Fibroblast of lung (primary cell): ENCODE measurements at places on chromosomes 2 and 18. TPM values are rescaled to one million over a fixed set of nuclear protein-coding genes. Genes with fewer than 3 reads are reported as not detected.

- H3K27ac ChIP-seq = peak overlapping the region; percentile 54
- peak overlapping the region; percentile 31 for H3K4me3 ChIP-seq
- no peaks in the 10 kb centered on the region for H3K4me1 ChIP-seq
- H3K36me3 ChIP-seq = no peaks in the 10 kb centered on the region
These were observed 100.0 kb downstream of the BAZ2B start for GRCh38 chr2:159516241-159516758.

The CPLX4 gene
- total RNA-seq = not detected in 2 replicates

GRCh38 chr2:126849991-126850535 is 48.6 kb upstream of the TEX51 start:
- H3K27ac ChIP-seq = no peak overlapping the region
- no peak overlapping the region for H3K4me3 ChIP-seq
- H3K36me3 ChIP-seq = no peaks in the 10 kb centered on the region
- H3K27me3 ChIP-seq = no peaks in the 10 kb centered on the region
- H3K4me1 ChIP-seq = no peaks in the 10 kb centered on the region

DNA sequence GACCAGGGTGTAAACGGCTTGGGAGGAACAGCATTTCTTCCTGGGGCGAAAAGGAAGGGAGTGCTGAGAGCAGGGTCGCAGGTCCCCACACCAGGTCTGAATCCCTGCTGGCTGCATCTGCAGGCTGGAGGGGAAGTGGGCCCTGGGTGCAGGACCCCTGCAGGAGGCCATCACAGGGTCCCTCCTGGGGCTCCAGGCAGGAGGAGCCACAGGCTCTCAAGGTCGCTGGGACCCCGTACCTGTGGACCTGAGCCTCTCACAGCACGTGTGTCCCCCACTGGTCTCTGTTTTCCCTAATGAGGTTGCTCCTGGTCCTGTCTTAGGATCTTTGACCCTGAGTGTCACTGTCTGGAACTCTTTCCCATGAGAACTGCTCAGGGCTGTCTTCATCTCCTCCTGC is 147.8 kb upstream of the ZNF236 start:
- H3K27ac ChIP-seq = no peak overlapping the region
- no peak overlapping the region for H3K4me3 ChIP-seq
- no peaks in the 10 kb centered on the region for H3K36me3 ChIP-seq
- H3K27me3 ChIP-seq = no peaks in the 10 kb centered on the region
- DNase-seq = no peak

- H3K36me3 ChIP-seq = no peaks in the 10 kb centered on the region
- no peaks in the 10 kb centered on the region for H3K27me3 ChIP-seq
- no peaks in the 10 kb centered on the region for H3K4me1 ChIP-seq
- no peak overlapping the region for H3K27ac ChIP-seq
- no peak overlapping the region for H3K4me3 ChIP-seq
These were observed 93.6 kb downstream of the GYPC start for GRCh38 chr2:126749537-126749936.

DNA sequence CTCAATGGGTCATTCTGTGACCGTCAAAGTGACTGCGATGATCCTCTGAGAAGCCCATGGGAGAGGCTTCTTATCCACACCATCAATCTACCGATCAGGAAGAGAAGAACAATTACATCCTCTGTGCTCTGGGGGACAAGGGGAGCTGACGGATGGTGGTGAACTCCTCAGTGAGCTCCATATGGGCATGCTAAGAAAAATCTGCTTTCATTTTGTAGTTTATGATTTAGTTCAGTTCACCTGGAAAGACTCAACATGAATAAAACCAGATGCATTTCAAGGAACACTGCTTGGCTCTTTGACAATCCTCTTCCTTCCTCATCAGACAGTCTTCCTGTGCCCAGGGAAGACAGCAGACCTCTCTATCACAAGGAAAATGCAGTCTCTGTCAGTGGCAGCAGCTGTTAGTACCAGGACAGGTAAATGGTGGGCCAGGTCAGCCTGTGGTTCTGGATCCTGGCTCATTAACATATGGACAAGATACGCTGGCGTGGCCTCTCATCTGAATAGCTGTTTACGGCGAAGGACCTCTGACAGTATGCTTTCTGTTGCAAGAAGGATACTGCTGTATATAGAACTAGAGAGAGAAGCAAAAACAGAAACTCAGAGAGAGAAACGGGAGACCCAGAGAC is 176.9 kb downstream of the BCL2 start:
- H3K27ac ChIP-seq = no peak overlapping the region
- H3K4me1 ChIP-seq = no peaks in the 10 kb centered on the region
- H3K4me3 ChIP-seq = no peak overlapping the region
- no peaks in the 10 kb centered on the region for H3K27me3 ChIP-seq

- H3K36me3 ChIP-seq = no peaks in the 10 kb centered on the region
- no peak for DNase-seq
- H3K4me3 ChIP-seq = no peak overlapping the region
- peaks cover 2% of the 10 kb centered on the region for H3K4me1 ChIP-seq
- no peaks in the 10 kb centered on the region for H3K27me3 ChIP-seq
- H3K27ac ChIP-seq = no peak overlapping the region
These were observed 8.8 kb downstream of the RALB start for GRCh38 chr2:120261387-120262006.

- no peaks in the 10 kb centered on the region for H3K4me1 ChIP-seq
- no peaks in the 10 kb centered on the region for H3K36me3 ChIP-seq
- DNase-seq = no peak
- H3K27ac ChIP-seq = no peak overlapping the region
These were observed 20.9 kb upstream of the SCN1A start for GRCh38 chr2:166148500-166149400.

DNA sequence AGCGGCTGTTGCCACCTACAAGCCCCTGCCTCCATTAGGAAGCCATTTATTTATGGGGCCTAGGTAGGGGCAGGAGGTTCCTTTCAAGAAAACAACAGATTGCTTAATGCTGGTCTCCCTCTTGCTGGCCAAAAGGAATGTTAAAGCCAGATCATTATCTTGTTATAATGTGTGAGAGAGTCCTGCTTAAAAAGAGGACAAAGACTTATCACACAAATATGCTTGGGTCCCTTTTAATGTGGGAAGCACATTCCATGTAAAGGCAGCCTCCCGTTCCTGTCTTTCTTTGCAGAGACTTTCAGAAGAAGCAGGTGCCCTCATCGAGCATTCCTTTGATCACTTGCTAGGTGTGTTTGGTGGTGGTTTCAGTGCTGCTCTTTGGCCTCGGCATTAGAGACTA is 76.4 kb downstream of the AGAP1 start:
- peak overlapping the region; percentile 14 for H3K27ac ChIP-seq
- no peak overlapping the region for H3K4me3 ChIP-seq
- H3K27me3 ChIP-seq = no peaks in the 10 kb centered on the region
- peak; percentile 8 for DNase-seq
- no peaks in the 10 kb centered on the region for H3K4me1 ChIP-seq
- no peaks in the 10 kb centered on the region for H3K36me3 ChIP-seq

The TPO gene
- total RNA-seq = not detected in 2 replicates

The ANKRD29 gene
- total RNA-seq = 4.1 and 6.9 TPM in 2 replicates

- DNase-seq = peak; percentile 93
- H3K36me3 ChIP-seq = peaks cover 2% of the 10 kb centered on the region
- H3K4me1 ChIP-seq = peaks cover 12% of the 10 kb centered on the region
- peak overlapping the region; percentile 31 for H3K4me3 ChIP-seq
- H3K27ac ChIP-seq = peak overlapping the region; percentile 44
These were observed 9.4 kb downstream of the COL3A1 start for GRCh38 chr2:188983427-188984064.

GRCh38 chr2:100018341-100019193 is 123.8 kb downstream of the AFF3 start:
- no peak overlapping the region for H3K4me3 ChIP-seq
- DNase-seq = peak; percentile 81
- H3K27me3 ChIP-seq = no peaks in the 10 kb centered on the region
- no peaks in the 10 kb centered on the region for H3K36me3 ChIP-seq

GRCh38 chr18:28108254-28108653 is 68.7 kb downstream of the CDH2 start:
- no peak overlapping the region for H3K27ac ChIP-seq
- no peaks in the 10 kb centered on the region for H3K36me3 ChIP-seq
- no peak overlapping the region for H3K4me3 ChIP-seq
- no peak for DNase-seq
- no peaks in the 10 kb centered on the region for H3K27me3 ChIP-seq

The NGEF gene
- under 0.01 TPM in 1 of 2 replicates, not detected in the other for total RNA-seq

DNA sequence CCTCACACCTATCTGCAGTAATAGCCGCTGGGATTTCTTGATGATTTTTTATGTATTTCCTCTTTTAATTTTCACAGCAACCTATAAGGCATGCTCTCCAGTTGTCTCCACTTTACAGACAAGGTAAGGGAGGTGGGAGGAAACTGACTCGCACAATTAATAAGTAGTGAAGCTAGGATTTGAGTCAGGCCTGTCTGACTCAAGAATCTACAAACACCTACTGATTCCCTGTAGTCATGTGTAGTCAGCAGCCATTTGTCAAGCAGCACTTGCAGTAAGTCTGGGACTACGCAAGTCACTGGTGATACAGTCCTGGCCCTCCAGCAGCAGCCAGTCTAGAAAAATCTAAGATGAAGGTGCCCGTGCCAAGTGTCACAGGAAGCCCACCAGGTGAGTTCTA is 193.6 kb upstream of the PKDCC start:
- DNase-seq = peak; percentile 38
- no peaks in the 10 kb centered on the region for H3K27me3 ChIP-seq
- no peak overlapping the region for H3K27ac ChIP-seq
- H3K36me3 ChIP-seq = no peaks in the 10 kb centered on the region

The DSG1 gene
- not detected in 2 replicates for total RNA-seq

GRCh38 chr2:10083692-10084211 is 3.5 kb upstream of the CYS1 start:
- no peaks in the 10 kb centered on the region for H3K36me3 ChIP-seq
- peaks cover 29% of the 10 kb centered on the region for H3K27me3 ChIP-seq
- H3K4me1 ChIP-seq = no peaks in the 10 kb centered on the region

The LAMA1 gene
- 5.8 and 24.9 TPM in 2 replicates for total RNA-seq

The CPSF3 gene
- total RNA-seq = 46.2 and 53.0 TPM in 2 replicates

The VWA3B gene
- 0.17 and 0.26 TPM in 2 replicates for total RNA-seq

- H3K27me3 ChIP-seq = peaks cover 8% of the 10 kb centered on the region
- no peaks in the 10 kb centered on the region for H3K4me1 ChIP-seq
- H3K27ac ChIP-seq = no peak overlapping the region
- no peaks in the 10 kb centered on the region for H3K36me3 ChIP-seq
- DNase-seq = peak; percentile 17
- H3K4me3 ChIP-seq = no peak overlapping the region
These were observed 25.7 kb upstream of the THOC1 start for GRCh38 chr18:293536-293935.
